Naive B cell (primary cell): ENCODE measurements at places on chromosomes 5 and 9. TPM values are rescaled to one million over a fixed set of nuclear protein-coding genes. Genes with fewer than 3 reads are reported as not detected.

- no peak for DNase-seq
Measured at GRCh38 chr9:94287877-94288513, 28.9 kb downstream of the ZNF169 start.

ZBTB26 gene
- not detected for polyA plus RNA-seq

- DNase-seq = no peak
Measured at GRCh38 chr9:87853302-87853701, 29.4 kb upstream of the SPATA31E1 start.

GRCh38 chr9:87720173-87720572, 5.7 kb upstream of the CTSL start:
- DNase-seq = no peak

PRSS3 gene
- not detected for polyA plus RNA-seq

TRPM6 gene
- not detected for polyA plus RNA-seq

DNA sequence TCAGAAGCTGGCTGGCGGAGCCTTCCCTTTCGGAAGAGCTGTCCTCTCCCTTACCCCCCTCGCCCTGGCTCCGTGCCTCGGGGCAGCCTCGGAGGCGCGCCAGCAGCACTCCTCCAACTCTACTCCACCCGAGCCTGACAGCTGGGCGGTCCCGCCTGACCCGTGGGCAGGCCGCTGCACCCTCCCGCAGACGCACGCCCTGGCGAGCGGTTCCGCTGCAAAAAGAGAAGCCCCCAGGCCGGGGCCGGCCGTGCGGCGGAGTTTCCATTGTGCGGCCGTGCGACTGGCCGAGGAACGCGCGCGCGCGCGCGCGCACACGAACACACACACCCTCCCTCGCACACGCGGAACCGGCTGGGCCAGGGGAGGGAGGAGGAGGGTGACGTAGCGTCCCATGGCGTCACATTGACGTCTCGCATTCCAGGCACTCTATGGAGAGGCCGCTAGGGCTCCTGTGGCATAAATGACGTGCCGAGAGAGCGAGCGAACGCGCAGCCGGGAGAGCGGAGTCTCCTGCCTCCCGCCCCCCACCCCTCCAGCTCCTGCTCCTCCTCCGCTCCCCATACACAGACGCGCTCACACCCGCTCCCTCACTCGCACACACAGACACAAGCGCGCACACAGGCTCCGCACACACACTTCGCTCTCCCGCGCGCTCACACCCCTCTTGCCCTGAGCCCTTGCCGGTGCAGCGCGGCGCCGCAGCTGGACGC, at the start of gene NR4A3:
NR4A3 (plus strand) TSS at position 490 of the 713 bp plus-strand sequence. CDS start 6,158 bp downstream, outside the sequence.
- DNase-seq = peak; percentile 93

PCDHB13 gene
- polyA plus RNA-seq = not detected

SPRY4 gene
- not detected for polyA plus RNA-seq

CARD9 gene
- 0.30 TPM for polyA plus RNA-seq

FGF1 gene
- not detected for polyA plus RNA-seq

FOXD4L5 gene
- polyA plus RNA-seq = not detected

GRCh38 chr9:95494022-95494415, 22.8 kb downstream of the PTCH1 start:
- DNase-seq = no peak

- DNase-seq = no peak
Measured at GRCh38 chr9:98231770-98232478, 23.5 kb downstream of the TBC1D2 start.

TCF7 gene
- polyA plus RNA-seq = 3.0 TPM

- DNase-seq = peak; percentile 22
Measured at GRCh38 chr9:120692901-120693699, 21.2 kb downstream of the MEGF9 start.

- no peak for DNase-seq
Measured at GRCh38 chr9:113640418-113640817, 176.9 kb downstream of the RGS3 start.
